T-helper 17 cell (primary cell): ENCODE measurements at places on chromosomes 1 and 21. TPM values are rescaled to one million over a fixed set of nuclear protein-coding genes. Genes with fewer than 3 reads are reported as not detected.

Gene LCE3D
- not detected for total RNA-seq

Gene SH3D21
- total RNA-seq: 1.9 TPM

Gene PLA2G2F
- total RNA-seq: not detected

Gene BNIPL
- total RNA-seq: 0.57 TPM

Gene ANKRD45
- not detected for total RNA-seq

Gene TRIM67
- not detected for total RNA-seq

Gene KRTAP19-3
- total RNA-seq: not detected

Gene FAM229A
- 32.9 TPM for total RNA-seq

Gene KIRREL1
- total RNA-seq: not detected

- H3K27me3 ChIP-seq: no peaks in the 10 kb centered on the region
- DNase-seq: no peak
- no peaks in the 10 kb centered on the region for H3K4me1 ChIP-seq
Measured at GRCh38 chr21:37939251-37939650, 23.0 kb upstream of the KCNJ6 start.

DNA sequence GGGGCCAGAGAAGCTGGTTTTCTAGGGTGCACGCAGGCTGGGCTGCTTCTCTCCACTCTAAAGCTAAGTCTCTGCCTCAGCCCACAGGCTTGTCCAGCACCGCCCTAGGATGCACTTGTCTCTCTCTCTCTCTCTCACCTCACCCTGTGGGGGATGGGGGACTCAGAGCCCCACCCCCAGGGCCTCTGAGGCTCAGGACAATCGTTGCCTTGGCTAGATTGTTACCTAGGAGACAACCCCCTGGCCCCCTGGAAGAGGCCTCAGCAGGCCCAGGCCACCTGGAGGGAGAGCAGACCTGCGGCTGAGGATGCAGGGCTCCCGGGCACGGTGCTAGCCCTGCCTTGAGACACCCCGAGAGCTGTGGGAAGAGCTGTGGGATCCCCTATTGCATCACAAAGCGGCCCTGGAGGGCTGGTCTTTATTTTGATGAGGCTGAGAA, at the start of gene ACTRT2:
TSS of gene ACTRT2 (plus strand) at position 235 of the 439 bp plus-strand sequence. CDS start 220 bp downstream, outside the sequence.
- DNase-seq: no peak
- H3K4me1 ChIP-seq: no peaks in the 10 kb centered on the region
- no peaks in the 10 kb centered on the region for H3K36me3 ChIP-seq
- H3K4me3 ChIP-seq: no peak within 1 kb of the TSS

- H3K36me3 ChIP-seq: peaks cover 8% of the 10 kb centered on the region
- peak overlapping the region; percentile 19 for H3K27ac ChIP-seq
- H3K27me3 ChIP-seq: no peaks in the 10 kb centered on the region
- DNase-seq: no peak
- H3K4me3 ChIP-seq: no peak overlapping the region
- peaks cover 41% of the 10 kb centered on the region for H3K4me1 ChIP-seq
Measured at GRCh38 chr1:229284887-229285286, 14.0 kb downstream of the RAB4A start.

- DNase-seq: no peak
- peaks cover 4% of the 10 kb centered on the region for H3K4me1 ChIP-seq
- peaks cover 2% of the 10 kb centered on the region for H3K36me3 ChIP-seq
Measured at GRCh38 chr1:21530368-21531016, 21.3 kb downstream of the ALPL start.

- no peaks in the 10 kb centered on the region for H3K27me3 ChIP-seq
- H3K4me1 ChIP-seq: peaks cover 29% of the 10 kb centered on the region
- H3K4me3 ChIP-seq: no peak overlapping the region
- no peak for DNase-seq
- H3K27ac ChIP-seq: no peak overlapping the region
- H3K36me3 ChIP-seq: peaks cover 3% of the 10 kb centered on the region
Measured at GRCh38 chr1:40162753-40163441, 1.7 kb downstream of the RLF start.

- peaks cover 26% of the 10 kb centered on the region for H3K27me3 ChIP-seq
- H3K4me3 ChIP-seq: no peak overlapping the region
- no peaks in the 10 kb centered on the region for H3K4me1 ChIP-seq
- no peaks in the 10 kb centered on the region for H3K36me3 ChIP-seq
- DNase-seq: no peak
- no peak overlapping the region for H3K27ac ChIP-seq
Measured at GRCh38 chr1:4977701-4978100, 323.3 kb downstream of the AJAP1 start.

- peaks cover 4% of the 10 kb centered on the region for H3K27me3 ChIP-seq
- H3K27ac ChIP-seq: peak overlapping the region; percentile 80
- DNase-seq: no peak
- H3K4me3 ChIP-seq: peak overlapping the region; percentile 96
- peaks cover 28% of the 10 kb centered on the region for H3K4me1 ChIP-seq
- peaks cover 4% of the 10 kb centered on the region for H3K36me3 ChIP-seq
Measured at GRCh38 chr1:202811296-202812175, 782 bp downstream of the PCAT6 start.

DNA sequence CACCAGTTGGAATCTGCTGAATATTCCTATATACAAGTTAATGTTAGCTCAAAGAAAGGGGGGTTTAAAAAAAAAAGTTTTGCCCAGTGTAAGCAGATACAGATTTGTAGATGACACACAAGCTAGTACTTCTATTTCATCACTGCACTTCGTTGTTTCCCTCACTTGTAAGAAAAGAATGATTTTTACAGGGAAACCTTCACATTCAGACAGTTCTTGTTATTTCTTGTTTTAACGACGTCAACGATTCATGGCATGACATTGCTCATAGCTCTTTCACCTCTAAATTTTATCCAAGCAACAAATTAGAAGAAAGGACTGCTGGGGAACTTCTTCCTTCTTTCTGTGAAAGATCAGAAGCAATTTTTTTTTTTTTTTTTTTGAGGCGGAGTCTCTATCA, 25.7 kb upstream of the C1orf105 start:
- no peak for DNase-seq
- no peaks in the 10 kb centered on the region for H3K27me3 ChIP-seq
- no peaks in the 10 kb centered on the region for H3K36me3 ChIP-seq

DNA sequence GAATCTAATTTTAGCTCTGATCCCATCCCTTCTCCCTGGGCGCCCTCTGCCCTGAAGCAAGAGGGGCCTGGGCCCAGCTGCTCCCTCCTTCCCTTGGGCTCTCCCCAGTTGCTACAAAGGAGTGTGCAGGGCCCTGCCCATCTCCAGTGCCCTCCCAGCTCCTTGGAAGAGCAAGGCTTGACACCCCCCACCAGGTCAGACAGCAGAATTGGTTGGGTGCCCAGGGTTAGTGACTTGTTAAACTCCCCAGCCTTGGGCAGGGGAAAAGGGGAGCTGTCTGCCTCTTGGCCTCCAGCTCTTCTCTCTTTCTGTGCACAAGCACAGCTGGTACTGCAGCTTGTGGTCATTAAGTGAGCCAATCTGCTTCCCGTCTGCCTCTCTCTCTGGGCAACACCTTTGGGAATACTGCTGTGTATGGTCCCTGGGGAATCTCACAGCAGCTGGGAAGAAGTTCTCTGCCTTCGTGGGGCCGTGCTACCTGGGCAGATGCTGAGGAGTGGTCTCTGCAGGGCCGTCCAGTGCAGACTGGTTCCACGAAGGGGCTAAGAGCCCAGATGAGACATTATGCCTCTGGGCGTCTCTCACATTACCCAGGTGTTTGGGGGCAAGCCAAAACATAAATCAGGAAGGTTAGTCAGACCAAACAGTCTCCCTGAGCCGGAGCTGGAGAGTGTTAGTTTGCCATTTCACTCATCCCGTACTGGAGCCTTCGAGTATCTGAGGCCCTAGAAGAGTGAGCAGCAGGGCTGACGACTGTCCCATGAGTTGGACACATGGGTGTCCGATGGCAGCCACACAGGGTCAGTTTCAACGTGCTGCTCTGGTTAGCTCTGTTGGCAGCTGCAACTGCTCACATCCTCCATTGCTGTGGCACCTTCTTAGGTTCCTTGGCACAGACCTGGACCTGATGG, 37.3 kb downstream of the TMEM53 start:
- peak overlapping the region; percentile 79 for H3K27ac ChIP-seq
- H3K4me3 ChIP-seq: no peak overlapping the region
- H3K27me3 ChIP-seq: no peaks in the 10 kb centered on the region

DNA sequence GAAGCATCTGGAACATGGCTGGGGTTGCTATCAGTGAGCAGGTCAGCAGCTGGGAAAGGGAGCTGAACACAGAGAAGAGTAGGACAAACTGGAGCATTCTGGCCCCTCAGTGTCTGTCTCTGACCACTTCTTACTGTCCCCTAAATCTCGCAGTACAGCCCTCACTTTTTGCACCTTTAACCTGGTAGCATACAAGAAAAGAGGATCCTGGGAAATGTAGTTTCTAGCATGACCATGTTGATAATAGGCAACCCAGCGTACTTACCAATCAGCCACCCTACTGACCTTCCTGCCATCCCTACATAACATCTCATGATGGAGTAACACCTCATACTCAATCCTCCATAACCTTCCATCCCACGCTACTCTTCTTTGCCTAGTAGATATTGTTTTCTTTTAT, 99.1 kb upstream of the RAVER2 start:
- H3K36me3 ChIP-seq: no peaks in the 10 kb centered on the region
- H3K27me3 ChIP-seq: peaks cover 37% of the 10 kb centered on the region
- peaks cover 3% of the 10 kb centered on the region for H3K4me1 ChIP-seq
- H3K4me3 ChIP-seq: no peak overlapping the region
- no peak for DNase-seq

DNA sequence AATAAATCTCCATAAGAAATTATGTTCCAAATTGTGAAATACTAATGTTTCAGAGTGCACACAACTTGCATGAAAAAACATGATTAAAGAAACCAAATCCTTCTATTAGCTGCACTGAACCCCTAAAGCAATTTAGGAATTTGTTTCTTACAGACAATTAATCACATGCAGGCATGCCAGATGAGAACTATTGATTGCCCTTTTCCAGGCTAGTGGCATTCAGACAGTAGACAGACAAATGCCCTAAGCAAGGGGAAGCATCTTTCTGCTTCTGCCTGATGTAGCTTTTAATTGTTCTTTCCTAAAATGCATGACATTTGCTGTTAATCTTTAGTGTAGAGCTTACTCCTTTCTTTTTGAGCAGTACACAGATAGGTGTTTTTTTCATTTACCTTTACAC, 229.5 kb downstream of the DPYD start:
- H3K27ac ChIP-seq: no peak overlapping the region
- DNase-seq: no peak
- H3K36me3 ChIP-seq: peaks cover 17% of the 10 kb centered on the region
- H3K27me3 ChIP-seq: no peaks in the 10 kb centered on the region

GRCh38 chr1:159171254-159171687, at the start of gene CADM3:
Gene CADM3, plus strand, starts transcription at chr1:159171615. Its CDS starts 151 bp downstream, at chr1:159171766.
- peaks cover 83% of the 10 kb centered on the region for H3K27me3 ChIP-seq
- peak within 1 kb of the TSS; percentile 47 for H3K4me3 ChIP-seq
- H3K36me3 ChIP-seq: peaks cover 15% of the 10 kb centered on the region
- no peak for DNase-seq
- peaks cover 6% of the 10 kb centered on the region for H3K4me1 ChIP-seq
- H3K27ac ChIP-seq: no peak within 1 kb of the TSS

DNA sequence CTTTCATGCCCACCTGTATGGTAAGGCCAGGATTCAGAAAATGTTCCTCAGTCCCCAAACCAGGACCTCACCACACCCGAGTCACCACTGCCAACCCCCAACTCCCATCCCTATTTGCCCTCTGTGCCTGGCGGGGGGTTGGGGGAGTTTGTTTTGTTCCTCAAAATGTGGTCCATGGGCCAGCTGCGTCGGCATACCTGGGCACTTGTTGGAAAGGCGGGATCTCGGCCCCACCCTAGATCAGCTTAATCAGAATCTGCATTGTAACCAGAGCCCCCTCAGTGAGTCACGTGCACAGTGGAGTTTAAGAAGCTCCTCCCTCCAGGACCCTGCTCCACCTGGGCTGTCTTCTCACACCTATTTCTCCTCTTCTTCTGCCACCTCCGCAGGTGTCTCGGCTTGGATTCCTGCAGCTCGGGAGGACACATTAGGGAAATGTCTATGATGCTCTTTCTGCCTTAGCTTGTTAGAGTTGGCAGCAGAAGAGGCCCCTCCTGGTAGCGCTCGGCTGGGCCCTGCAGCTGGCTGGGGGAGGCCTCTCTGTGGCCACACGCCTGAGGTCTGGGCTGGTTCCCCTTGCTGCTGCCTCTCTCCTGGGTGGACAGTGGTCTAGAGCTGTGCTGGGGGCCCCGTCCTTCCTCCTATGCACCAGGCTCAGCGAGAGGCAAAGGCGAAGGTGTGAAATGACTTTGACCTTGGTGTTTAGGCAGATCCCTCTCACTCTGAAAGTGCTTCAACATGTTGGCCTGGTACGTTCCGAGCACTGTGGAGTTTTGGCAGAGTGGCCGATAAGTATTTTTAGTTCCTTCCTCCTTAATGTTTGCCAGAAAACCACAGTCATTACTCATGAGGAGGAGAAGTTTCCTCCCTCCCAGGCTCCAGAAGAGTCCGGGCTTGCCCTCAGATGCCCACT, 41.8 kb upstream of the CAMTA1 start:
- H3K27me3 ChIP-seq: peaks cover 26% of the 10 kb centered on the region
- peaks cover 12% of the 10 kb centered on the region for H3K4me1 ChIP-seq
- DNase-seq: no peak
- H3K36me3 ChIP-seq: no peaks in the 10 kb centered on the region
- H3K27ac ChIP-seq: peak overlapping the region; percentile 60
- H3K4me3 ChIP-seq: no peak overlapping the region

DNA sequence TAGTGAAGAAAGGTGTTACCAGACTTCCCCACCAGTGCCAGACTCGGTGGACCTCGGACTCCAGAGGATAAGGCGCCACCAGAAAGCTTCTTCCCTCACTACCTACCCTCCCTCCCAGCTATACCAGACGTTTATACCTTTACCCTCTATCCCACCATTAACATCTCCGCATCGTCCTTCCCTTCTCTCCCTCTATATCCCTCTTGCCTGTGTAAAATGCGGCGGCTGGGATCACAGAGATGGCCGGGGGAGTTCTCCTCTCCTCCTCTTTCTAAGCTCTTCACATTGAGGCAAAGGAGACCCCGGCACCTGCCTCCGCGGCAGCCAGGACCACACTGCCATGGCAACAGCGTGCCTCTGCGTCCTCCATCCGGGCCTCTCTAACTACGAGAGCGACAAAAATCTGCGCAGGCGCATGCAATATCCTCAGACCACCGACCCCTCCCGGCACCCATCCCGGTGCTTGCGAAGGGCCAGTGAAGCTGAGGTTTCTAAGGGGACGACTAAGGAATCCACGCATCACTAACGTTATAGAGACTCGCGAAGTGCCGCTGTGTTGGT, at the start of gene CCDC181:
TSS of gene CCDC181 (minus strand) at position 394 of the 561 bp plus-strand sequence. CDS start 2,547 bp downstream, outside the sequence.
- peak within 1 kb of the TSS; percentile 83 for H3K27ac ChIP-seq
- peak; percentile 9 for DNase-seq
- peak within 1 kb of the TSS; percentile 90 for H3K4me3 ChIP-seq

DNA sequence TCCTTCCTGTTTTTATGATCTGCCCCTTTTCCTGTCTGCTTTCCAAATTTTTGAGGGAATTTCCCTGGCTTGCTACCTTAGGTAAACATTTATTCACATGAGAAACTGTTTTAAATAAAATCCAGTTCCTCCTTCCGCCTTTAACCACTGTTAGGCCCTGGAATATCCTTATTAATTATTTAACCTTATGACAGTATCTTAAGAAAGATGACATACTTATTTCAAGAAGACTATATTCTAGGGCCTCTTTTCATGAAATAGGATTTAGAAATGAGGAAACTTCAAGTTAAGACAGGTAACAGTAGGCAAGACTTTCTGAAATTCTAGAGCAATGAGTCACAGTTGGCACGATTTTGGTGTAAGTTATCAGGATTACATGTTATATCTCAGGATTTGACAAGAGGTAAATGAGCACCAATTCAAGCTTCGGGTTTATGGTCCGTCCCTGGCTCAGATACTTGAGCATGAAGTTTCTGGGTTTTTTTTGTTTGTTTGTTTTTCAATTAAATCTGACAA, 2.0 kb upstream of the TNFSF18 start:
- H3K36me3 ChIP-seq: no peaks in the 10 kb centered on the region
- H3K27me3 ChIP-seq: peaks cover 9% of the 10 kb centered on the region
- peaks cover 3% of the 10 kb centered on the region for H3K4me1 ChIP-seq
- no peak overlapping the region for H3K4me3 ChIP-seq
